ENCODE measurements at places on chromosomes 1 and 21.

GRCh38 chr1:11806307-11806936, 431 bp downstream of the CLCN6 start:
- DNase-seq, result no peak

DNA sequence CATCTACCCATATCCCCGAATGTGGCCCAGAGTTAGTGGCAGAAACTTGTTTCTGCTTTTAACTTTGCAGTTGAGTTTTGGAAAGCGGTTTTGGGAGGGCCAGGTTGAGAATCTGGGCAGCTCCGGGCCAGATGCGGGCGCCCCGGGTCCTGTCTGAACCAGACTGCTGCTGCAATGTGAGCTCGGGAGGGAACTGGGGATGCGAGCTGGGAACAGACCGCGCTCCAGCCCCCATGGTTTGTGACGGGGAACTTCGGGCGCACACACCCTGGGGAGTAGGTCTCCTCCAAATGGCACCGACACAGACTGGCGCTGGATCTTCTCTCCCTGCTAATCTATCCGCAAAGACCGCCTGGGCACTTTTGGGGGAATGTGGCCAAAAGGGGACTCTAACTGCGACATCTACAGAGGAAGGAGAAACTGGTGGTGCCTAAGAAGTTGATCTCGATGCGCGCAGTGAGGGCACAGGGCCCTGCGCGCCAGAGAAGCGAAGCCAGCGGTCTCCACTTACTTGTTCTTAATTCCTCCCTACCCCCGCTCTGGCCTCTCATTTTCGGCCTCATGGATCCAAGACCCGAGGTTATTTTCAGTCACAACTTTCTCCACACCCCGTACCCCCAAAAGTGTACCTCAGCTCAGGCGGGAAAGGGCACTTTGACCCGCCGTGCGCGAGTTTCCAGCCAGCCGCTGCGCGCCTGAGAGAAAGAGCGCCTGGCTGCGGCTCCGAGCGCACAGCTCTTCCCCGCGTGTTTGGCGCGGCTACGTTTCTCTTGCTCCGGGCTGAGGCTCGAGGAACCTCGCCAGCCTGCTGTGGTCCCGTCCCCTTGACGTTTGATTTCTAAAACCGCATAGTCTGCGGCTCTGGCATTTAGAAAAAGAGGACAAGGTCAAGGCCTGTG, 411.0 kb upstream of the ESRRG start:
- DNase-seq, result no peak

DNA sequence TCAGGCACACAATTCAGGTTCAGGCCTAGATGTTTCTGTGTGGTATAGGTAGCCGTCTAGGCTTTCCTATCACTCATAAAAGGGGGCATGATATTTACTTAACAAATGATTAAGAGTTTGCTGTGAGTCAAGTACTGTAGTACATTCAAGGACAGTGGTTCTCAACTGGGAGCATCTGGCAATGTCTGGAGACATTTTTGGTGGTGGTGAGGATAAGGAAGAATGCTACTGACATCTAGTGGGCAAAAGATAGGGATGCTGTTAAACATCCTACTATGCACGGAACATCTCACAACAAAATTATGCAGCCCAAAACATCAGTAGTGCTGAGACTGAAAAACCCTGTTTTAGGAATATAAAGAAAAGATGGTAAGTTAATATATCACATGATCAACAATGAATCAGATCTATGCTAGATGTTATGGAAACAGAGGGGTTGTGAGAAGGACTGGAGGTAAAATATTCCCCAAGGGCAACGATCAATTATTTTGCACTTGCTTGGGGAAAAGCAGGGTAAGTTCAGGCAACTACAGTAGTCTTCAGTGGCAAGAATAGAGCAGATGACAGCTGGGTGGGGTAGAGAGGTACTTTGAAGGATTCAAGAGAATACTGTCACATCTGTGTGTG, 4.9 kb downstream of the DNTTIP2 start:
- DNase-seq, result no peak

GRCh38 chr1:66617362-66618184, 83.6 kb downstream of the SGIP1 start:
- no peak for DNase-seq

DNA sequence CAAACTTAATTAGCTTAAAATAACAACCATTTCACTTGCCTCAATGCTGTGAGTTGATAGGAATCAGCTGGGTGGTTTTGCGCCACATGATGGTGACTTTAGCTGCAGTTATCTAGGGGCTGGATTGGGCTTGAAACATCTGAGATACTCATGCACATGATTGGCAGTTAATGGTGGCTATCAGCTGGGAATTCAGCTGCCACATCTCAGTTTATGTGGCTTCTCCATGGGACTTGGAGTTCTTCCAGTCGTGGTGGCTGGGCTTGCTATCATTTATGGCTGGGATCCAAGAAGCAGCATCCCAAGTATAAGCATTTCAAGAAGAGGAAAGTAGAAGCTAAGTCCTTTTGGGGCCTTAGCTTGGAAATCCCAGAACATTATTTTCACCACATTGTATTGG, 36.4 kb downstream of the PDC start:
- no peak for DNase-seq

DNA sequence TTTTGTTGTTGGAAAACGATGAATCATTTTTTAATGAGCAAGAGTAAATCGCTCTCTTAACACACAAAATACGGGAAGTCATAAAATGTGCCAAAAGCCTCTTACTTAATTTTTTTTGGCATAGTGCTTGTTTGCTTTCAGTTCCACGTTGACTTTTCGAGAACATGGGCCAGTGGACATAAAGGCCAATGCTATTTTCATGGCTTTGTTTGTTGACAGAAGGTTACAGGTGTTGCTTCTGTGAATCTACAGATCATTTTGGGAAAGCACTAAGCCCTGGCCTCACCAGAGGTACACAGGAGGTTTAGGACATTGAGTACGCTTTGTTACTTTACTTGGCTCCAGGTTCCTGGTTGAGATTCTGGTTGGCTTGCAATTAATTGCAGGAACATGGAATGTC, 199.4 kb upstream of the HMCN1 start:
- no peak for DNase-seq

- no peak for DNase-seq
These were observed 8.1 kb upstream of the KTI12 start for GRCh38 chr1:52041551-52042185.

- no peak for DNase-seq
These were observed 2.4 kb upstream of the NFIA start for GRCh38 chr1:61079898-61080336.

DNA sequence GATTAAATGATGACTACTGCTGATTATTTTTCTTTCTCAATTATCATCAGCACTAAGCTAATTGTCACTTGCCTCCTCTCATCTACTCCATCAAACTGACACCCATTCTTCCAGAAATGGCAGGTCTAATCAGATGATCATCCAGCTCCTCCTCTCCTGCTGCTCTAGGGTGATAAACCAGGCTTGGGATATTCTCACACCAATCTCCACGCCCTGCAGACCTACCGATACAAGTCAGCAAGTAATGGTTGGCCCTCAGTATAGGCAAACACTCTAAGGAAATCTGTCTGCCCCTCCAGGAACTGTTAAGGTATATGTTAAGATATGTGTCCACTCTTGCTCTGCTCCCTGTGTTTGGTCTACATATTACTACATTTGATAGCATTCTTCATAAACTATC, 36.3 kb upstream of the C1orf21 start:
- no peak for DNase-seq
